ENCODE measurements at places on chromosomes 4 and X.

DNA sequence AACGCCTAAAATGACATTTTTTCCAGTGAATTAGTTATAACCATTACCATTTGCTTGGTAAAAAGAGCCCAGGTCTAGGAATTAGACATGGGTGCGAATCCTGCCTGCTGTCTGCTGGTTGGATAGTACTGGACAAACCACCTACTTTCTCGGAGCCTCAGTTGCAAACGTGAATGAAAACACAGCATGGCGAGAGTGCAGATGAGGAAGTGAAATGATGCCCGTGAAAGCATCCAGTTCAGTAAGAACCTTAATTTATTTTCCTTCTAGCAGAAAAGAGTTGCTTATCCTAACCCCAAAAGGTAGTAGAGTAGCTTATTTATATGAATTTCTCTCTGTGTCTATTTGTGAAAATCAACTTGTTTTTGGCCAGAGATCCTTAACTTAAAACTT lies 171.4 kb upstream of the GALNT7 start:
- no peak for DNase-seq

- no peak for DNase-seq
Observed at GRCh38 chr4:25030277-25031076, at the start of gene LGI2. Gene LGI2 (minus strand): TSS chr4:25030946. CDS start chr4:25030693, 253 bp downstream.

DNA sequence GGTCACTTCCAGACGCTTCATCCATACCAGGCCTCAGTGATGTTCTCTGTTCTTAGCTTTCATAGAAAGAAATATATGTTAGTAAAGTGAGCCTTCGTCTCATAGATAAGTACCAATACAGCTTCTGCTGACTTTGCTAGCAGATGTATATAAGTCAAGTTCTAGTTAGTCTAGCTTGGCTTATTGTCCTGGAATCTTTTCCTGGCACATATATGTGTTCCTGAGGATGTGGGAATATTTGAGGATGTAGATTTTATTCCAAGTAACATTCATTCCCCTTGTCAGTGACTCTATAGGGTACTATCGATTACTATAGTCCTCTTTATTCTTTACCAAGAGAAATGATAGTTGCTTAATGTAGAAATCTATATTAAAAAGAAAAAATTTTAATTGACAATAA lies 135.2 kb upstream of the FAM9C start:
- DNase-seq: no peak

- no peak for DNase-seq
Observed at GRCh38 chr4:17934286-17934685, 87.3 kb downstream of the LCORL start.

DNA sequence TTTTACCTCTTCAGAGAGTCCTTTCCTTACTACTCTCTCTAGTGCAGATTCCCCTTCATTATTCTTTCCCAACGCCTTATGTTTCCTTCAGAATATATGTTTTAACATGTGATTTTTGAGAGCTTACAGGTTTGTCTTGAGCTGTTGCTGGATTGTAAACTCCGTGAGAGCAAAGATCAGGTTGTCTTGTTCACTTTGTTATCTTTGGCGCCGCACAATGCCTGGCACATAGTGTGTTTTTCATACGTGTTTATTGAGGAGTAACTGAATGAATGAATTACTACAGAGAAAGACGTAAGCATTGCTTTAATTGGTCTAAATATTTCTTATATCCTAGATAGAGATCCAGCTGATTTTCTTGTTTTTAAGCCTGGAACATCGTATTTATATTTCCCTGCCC lies 80.5 kb upstream of the SLC4A4 start:
- no peak for DNase-seq

DNA sequence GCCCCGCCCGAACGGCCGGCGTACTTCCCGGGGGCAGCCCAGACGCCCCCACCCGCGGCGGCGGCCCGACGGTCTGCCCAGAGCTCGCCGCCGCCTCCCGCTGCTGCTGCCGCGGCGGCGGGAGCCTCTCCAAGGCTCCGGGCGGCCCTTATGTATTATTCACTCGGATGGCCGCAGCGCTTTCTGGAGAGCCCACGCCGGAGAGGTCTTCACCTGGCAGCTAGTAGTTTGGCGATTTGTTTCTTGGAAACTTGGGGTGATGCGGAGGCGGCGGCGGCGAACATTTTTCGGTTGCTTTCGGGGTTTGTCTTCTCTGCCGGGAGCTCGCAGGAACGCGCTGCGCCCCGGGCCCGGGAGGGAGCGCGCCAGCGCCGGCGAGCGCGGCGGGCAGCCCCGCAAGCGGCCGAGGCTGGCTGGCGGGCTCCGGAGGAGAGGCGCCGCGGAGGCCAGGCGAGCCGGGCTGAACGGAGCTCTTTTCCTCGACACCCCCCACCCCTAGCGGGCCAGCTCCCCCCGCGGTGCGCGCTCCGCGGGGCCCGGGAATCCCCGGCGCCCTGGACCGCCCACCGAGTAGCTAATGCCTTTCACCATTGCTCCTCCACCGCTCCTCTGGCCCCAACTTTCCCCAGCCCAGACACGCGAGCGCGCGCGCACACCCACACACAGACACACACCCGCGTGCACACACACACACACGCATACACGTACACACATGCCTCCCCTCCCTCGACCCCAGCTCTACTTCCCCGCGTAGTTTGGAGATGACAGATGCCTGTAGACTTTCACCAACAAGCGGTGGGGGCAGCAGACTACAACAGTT lies 113.5 kb downstream of the DHX15 start:
- DNase-seq: no peak

DNA sequence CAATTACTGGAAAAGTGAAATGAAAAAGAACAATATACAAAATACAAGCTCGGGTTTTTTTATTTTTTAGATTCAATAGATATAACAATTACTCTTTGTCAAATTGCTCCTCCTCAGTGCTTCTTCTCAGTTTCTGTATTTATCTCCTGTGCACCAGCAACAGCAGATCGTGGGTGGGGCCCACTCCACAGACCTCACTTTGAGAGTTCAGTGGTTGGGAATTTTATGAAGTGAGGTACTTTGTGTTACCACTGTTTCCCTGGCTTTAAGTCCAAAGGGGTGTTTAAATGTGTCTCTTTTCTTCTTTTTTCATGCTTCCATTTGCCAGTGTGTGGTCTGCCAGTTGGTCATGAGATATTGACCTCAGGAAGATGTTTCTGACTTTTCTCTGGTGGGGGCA lies 54.4 kb downstream of the KIT start:
- DNase-seq: no peak

DNA sequence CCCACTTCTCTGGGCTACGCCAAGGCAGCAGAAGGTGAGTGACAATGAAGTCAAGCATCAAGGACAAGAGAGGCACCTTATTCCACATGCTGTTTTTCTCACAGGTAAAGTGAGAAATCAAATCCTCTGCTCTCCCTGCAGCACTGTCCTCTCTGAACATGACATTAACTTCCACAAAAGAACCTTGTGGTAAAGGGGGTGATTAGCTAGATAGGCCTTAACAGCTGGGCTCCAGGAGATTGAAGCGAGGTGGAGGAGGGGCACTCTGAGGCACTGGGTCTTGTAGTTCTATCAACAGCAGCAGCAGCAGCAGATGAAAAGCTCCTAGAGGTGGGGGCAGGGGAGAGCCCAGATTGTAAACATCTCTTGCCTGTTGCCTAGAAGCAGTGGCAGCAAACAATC lies 96.8 kb upstream of the CXXC4 start:
- no peak for DNase-seq

- no peak for DNase-seq
Observed at GRCh38 chrX:1239681-1240142, 27.3 kb upstream of the CRLF2 start.

DNA sequence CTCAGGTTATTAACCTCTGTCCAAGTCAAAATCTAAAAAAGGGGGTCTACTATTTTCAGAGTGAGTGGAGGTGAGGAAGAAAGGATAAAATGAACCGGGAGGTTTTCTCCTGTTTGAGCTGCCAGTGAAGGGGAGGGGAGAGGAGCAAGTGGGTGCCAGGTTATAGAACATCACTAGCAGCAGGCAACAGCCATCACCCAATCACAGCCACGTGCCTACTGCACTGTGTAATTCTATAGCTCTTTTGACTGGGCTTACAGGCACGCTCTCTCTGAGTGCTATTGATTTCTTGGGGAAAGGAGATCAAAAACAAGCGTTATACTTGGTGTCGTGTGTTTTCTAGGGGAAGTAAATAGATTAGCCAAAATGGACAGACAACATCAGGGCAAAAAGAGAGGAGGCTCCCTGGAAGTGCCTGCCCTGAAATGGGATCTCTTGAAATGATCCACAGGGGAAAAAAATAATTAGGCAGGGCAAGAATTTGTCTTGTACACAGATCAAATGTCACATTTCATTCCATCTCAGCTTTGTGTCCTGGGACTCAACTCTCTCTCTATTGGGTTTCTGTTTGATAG lies 300.5 kb upstream of the LCORL start:
- no peak for DNase-seq

GRCh38 chrX:33138677-33139249 lies 72.6 kb downstream of the DMD start:
- DNase-seq: no peak

- no peak for DNase-seq
Observed at GRCh38 chr4:26206339-26206738, 114.5 kb upstream of the RBPJ start.

- no peak for DNase-seq
Observed at GRCh38 chr4:8396762-8397406, 43.6 kb downstream of the ACOX3 start.

GRCh38 chr4:113643505-113643904 lies 118.0 kb downstream of the CAMK2D start:
- DNase-seq: no peak

- no peak for DNase-seq
Observed at GRCh38 chrX:83260288-83260687, 247.8 kb upstream of the POU3F4 start.

DNA sequence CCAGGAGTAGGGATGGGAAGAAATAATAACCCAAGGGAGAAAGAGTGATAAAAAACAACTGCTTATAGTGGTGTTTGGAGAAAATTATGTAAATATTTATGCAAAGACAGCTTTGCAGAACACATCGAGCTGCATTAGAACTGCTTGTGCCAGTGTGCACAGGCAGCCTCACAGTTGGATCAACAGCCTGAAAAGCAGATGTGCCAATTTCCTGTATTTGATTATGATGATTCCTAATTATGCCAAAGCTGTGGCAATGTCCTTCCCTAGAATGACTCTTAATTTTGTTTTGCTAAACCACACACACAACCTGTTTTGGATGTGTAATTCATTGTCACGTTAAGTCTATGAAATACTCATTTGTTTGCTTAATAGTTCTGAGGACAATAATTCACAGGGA lies 30.6 kb upstream of the ANTXR2 start:
- DNase-seq: no peak

DNA sequence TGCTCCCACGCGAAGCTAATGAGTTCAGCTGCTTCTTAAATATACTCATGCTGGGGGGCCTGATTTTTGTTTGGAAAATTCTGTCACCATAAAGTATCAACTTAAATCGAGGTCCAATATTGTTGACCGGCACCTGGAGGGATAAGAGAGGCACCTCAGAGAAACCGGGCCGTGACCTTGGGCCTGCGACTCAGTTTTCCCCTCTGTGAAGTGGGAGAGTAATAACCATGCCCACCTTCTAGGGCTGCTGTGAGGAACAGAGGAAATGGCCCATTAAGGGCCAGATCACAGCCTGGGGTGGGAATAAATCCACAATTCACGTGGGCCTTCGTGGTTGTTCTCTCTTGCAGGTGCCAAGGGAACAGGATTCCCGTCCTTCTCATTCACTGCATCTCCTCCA lies 39.4 kb downstream of the ZBTB49 start:
- DNase-seq: no peak

- no peak for DNase-seq
Observed at GRCh38 chrX:105765691-105766090, 56.6 kb upstream of the NRK start.

GRCh38 chr4:145539671-145540070 lies 58.0 kb downstream of the SMAD1 start:
- DNase-seq: no peak

- DNase-seq: no peak
Observed at GRCh38 chr4:115154826-115155225, 41.4 kb upstream of the NDST4 start.

DNA sequence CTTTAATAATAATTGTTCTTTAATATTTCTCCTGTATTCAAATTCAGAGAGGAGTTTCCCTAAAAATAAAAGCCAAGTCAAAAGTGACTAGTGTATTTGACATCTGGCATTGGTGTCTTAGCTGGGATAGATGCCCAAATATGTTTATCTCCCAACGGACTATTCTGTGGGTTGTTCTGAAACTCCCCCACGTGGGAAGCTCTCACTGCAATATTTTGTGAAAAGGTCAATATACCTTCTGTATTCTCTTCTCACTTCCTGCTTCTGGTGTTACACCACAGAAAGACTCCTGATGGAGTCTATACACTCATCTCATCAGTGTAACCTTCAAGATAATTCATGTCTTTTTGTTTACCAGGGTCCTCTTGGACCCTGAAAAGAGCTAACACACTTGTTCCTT lies 2052.8 kb upstream of the TENM3 start:
- DNase-seq: no peak

DNA sequence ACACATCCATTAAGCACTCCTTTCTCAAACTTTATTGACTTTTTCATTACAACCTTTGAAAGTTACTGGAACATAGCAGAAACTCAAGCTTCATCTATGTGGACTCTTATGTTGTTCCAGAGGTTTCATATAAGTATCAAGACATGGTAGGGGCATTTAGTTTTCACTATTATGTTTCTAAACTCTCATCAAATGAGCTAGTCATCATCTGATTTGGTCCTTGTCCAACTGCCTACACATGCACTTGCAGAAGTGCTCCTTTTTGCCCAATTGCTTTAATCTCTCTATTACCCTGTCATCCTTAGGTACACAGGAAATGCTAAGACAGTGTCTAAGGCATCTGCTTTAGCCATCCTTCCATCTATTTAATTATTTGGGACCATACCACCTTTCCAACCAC lies 42.2 kb upstream of the EPGN start:
- DNase-seq: no peak

DNA sequence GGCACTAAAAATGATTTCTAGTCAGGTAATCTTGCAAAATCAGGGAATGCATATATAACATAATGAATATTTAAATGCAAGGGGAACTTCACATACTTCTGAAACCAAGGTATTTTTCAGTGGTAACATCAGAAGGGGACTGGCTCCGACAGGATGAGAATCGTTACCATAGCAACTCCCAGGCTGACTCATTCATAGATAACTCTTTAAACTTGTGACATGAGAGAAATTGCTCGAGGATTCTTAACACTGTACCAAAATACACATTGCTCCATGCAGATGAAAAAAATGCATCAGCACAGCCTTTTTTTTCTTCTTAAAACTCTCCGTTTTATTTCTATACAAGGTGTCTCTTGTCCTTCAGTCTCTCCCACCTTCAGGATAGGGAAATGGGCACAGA lies 114.3 kb downstream of the GABRB1 start:
- DNase-seq: no peak

All from stimulated activated CD8-positive, alpha-beta memory T cell treated with anti-CD3 and anti-CD28 coated beads, Interleukin-7, amount 100 ng/mL, for 1 hour (primary cell).